ENCODE measurements at places on chromosomes 4 and X.

- DNase-seq = no peak
These were observed 153.1 kb upstream of the VCX start for GRCh38 chrX:7689791-7690412.

DNA sequence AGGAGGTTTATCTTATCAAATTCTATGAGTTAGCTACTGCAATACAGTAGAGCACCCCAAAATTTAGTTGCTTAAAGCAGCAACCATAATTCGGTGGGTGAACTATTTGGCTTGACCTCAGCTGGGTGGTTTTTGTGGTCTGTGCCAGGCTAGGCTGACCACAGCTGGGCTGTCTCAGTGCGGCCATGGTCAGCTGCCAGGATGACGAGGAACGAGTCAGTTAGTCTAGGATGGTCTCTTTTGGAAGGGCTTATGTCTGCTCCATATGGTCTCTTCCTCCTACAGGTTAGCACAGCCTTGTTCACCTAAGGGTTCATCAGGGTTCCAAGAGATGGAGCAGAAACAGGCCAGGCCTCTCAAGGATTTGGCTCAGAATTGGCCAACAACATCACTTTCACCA, 210.4 kb downstream of the PALLD start:
- no peak for DNase-seq

- DNase-seq = no peak
These were observed 129.5 kb downstream of the GNL3L start for GRCh38 chrX:54659547-54659946.

DNA sequence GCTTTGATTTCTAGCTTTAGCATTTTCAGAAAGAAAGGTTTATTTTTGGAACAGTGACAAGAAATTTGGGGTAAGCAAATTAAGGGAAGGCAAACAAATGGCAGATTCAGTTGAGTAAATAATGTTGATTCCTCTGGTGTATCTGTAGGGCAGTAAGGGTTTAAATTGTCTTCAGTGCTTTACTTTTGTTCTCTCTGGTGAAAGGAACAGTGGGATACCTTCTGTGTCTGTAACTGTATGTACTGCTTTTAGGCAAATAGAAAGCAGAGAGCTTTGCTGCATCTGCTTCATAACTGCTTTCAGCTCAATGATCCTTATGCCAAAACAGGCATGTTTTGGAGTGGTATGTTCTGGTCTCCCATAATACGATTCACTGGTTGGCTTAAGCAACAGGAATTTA, 932.1 kb upstream of the SLIT2 start:
- DNase-seq = peak; percentile 10

- no peak for DNase-seq
These were observed 15.7 kb downstream of the SLC2A9 start for GRCh38 chr4:10005632-10006031.

GRCh38 chrX:49853661-49854060, 24.6 kb downstream of the PAGE4 start:
- no peak for DNase-seq

DNA sequence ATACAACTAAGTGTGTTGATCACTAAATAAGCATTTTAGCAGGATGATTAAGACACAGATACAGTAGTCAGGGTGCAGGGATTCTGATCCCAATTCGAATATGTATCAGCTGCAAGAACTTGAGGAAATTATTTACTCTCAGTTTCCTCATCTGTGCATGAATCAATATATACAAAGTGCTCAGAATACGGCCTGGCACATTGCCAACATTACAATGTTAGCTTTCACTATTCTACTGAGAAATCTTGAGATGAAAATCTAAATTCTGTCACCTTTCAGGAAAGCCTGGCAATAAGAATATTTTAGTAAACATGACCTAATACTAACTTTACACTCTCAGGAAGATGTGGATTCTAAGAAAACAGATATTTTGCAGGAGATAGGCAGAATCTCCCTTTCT, 1001.6 kb upstream of the IGFBP7 start:
- DNase-seq = no peak

DNA sequence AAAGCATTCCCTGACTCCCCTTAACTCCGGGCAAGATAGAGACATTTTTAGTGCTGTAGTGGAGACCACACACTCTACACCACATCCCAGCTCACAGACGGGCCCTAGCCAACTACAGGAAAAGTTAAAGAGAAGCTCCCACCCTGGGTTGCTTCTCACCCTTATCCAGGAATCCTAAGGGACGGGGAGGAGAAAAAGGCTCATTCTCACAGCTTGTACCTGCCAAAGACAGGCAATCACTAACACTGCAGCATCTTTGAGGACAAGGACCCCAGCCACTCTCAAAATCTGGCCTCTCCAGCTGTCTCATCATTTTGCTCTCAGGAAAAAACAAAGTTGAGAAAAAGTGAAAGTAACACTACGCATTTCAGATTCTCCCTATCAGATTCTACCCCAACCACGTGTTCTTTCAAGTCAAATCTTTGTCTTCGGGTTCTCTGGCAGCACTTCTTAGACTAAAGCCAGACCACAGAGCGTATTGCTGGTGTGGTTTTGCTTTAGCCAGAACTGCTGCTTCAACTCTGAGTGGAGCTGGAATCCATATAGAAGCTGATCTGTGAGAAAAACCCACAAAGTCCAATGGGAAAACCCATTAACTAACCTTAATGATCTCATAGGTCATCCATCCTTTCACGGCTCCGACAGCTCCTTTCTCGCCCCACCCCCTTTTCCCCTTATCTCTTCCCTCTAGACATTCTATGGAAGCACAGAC, 605.9 kb upstream of the DIPK2B start:
- no peak for DNase-seq

GRCh38 chrX:31714797-31715196, 643.0 kb upstream of the FTHL17 start:
- no peak for DNase-seq

DNA sequence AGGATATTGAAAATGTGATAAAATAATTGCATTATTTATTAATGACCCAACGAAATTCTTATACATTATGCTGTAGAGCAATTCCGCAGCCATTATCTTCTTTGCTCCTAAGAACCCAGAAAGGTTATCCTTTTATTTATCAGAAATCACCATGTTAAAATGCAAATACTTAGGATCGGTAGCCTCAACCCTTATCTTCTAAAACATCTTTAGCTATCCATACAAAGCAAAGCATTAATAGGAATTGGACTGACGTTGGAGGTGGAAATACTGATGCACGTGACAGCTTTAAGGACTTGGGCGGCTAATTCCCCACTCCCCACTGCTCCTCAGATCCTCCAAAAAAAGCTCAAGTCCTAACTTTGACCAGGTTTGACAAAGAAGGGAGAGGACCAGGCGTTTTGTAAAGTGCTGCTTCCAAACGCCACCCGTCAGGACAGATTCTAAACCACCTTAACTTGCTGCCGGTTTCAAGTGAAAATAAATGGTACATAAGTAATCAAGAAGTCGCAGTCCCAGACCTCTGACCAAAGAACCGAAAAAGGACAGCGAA, 539 bp upstream of the SPCS3 start:
- peak; percentile 47 for DNase-seq

GRCh38 chr4:80913381-80913780, 117.1 kb upstream of the BMP3 start:
- DNase-seq = no peak

DNA sequence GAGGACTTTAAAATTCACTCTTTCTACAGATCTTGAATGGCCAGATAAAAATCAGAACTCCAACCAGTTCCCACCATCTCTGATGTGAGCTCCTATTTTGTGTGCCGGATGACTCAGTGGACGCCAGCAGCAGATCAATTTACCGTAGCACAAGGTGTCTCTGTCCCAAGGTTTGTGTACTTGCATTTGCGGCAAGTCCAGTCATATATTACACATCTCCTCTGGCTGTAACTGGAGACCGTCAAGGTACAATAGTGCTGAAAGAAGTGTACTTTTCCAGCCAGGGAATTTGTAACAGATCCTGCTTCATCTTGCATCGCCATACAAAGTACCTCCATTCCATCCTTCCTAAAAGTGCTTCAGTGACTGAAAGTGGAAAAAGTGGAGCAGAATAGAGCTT, 108.2 kb upstream of the SORBS2 start:
- DNase-seq = no peak

DNA sequence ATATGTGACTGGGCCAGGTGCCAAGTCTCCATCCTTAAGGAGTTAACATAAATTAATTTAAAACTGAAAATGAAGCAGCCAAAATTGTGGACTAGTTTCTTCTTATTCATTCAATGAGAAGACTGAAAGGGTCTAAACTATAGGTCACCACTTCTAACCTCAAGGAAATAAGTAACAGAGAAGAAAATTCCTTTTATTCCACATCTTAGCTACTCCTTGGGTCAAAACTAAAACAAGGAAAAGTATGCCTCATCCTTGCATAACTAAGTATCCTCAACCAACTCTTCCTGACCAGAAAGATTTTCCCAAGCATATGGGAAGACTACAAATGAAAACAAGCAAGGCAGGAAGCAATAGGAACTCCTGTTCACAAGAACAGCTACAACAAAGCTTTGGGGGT, 71.2 kb downstream of the ZNF827 start:
- no peak for DNase-seq

DNA sequence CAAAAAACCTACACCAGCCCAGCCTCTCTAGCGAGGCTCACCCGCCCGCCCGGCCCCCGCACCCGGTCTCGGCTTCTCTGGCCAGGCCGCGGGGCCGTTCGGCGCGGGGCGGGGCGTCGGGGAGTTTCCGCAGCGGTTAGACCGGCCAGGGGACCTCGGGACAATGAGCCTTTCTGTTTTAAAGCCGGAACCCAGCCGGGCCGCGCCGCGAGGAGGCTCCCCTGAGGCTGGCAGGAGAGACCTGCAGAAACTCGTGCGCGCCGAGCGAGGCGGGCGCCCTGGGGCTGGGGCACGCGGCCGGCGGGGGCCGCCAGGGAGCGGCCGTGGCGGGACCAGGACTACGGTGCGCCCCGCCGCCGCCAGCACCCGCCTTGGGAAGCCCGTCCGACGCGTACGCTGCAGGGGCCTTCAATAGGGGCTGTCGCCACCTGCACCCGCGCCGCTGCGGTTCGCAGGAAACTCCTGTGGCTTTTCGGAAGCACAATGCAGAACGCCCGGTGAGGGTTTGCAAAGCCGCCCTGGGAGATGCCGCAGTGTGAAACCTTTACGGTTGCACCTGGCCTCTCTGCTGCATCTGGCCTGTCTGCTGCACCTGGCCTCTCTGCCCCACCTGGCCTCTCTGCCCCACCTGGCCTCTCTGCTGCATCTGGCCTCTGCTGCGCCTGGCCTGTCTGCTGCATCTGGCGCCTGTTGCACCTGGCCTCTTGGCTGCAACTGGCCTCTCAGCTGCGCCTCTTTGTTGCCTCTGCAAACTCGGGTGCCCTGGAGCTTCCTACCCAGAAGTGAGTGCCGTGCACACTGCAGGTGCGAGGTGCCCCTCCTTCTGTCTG, 63.9 kb downstream of the TRAPPC11 start:
- DNase-seq = peak; percentile 90

DNA sequence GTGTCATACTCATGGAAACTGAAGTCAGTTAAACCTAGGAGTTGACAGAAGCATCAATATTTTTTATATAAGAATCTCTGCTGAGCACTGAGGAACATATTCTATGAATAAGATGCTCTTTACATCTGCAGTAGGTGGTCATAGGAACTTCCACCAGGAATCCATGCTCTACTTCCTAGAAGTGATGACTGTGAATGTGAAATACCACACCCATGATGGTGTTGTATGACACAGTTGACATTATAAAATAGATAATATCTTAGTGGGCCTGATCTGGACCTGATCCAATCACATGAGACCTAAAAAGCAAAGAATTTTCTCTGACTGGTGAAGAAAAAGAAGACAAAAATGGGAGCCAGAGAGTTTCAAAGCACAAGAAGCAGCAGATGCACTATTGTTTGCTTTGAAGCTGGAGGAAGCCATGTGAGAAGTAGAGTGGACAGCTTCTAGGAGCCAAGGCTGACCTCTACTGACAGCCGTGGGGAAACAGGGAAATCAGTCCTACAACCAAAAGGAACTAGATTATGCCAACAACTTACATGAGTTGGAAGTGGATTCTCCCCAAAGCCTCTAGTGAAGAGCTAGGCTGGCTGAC, 68.6 kb upstream of the HS3ST1 start:
- no peak for DNase-seq

GRCh38 chrX:44770121-44770520, 73.7 kb upstream of the DUSP21 start:
- DNase-seq = no peak

DNA sequence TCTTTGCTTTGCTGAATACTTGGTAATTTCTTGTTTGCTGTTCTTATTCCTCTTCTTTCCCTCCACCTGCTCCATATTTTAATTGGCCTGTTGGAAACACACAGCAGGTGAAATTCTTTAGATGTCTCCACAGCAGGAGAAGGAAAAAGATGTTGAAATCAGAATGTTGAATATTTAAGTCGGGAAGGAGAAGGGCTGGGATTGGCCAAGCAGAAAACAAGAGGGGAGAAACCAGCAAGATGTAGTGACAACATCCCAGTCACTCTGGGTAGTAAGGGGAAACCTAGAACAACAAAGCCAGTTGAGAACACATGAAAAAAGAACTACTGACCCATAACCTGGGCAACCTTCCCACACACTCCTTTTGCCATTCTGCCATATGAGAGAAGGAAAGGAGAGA, 37.3 kb upstream of the STAG2 start:
- peak; percentile 83 for DNase-seq

- no peak for DNase-seq
These were observed 11.4 kb upstream of the TAPT1 start for GRCh38 chr4:16237715-16238114.

Measured in H7 (cell line).